Right forelimb (tissue), 1 donor: ENCODE measurements at places on chromosomes 11 and 22.
A peak's percentile ranks its signal among the peaks of the same experiment; 100 is the strongest.

GRCh38 chr11:69010964-69011623, 2.0 kb downstream of the MRGPRF start:
- DNase-seq: peak; percentile 83

- no peak for DNase-seq
Observed at GRCh38 chr11:13373216-13373615, 89.8 kb downstream of the BTBD10 start.

DNA sequence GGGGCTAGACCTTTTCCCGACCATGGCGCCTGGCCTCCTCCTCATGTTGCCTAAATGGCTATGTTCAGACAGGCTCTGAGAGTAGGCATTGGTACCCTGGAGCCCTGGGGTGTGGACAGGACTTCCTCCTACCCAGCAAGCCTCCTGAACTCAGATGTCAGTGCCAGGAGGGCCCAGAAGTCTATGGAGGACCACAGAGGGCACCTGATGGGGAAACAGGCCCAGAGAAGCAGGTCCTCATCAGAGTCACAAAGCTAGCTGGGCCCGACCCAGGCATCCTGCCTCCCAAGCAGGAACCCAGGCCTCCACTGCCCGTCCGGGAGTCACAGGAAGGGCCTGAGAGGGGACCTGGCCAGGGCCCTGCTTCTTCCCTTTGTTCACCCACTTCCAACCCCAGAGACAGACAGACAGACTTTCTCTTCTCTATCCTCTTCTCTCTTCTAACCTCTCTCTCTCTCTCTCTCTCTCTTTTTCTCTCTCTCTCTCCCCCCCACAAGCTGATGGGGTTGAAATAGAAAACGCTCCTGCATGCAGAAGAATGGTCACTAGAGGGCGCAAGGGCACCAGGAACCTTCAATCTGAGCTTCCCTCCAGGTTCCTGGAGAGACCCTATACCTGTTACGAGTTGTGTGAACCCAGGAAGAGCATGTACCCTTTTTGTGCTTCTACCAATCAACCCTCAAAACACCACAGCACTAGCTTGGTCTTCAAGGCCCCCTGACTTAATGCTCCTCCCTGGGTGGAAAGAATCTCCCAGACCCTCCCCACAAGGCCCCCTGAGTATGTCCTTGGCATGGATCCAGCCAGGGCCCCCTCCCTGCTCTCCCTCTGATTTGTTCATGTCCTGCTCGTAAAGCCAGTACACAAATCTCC, 27.1 kb downstream of the ARAP1 start:
- peak; percentile 85 for DNase-seq

- DNase-seq: no peak
Observed at GRCh38 chr22:30640361-30640760, 4.8 kb downstream of the SLC35E4 start.

GRCh38 chr22:37007651-37008050, 11.6 kb downstream of the TST start:
- peak; percentile 36 for DNase-seq

DNA sequence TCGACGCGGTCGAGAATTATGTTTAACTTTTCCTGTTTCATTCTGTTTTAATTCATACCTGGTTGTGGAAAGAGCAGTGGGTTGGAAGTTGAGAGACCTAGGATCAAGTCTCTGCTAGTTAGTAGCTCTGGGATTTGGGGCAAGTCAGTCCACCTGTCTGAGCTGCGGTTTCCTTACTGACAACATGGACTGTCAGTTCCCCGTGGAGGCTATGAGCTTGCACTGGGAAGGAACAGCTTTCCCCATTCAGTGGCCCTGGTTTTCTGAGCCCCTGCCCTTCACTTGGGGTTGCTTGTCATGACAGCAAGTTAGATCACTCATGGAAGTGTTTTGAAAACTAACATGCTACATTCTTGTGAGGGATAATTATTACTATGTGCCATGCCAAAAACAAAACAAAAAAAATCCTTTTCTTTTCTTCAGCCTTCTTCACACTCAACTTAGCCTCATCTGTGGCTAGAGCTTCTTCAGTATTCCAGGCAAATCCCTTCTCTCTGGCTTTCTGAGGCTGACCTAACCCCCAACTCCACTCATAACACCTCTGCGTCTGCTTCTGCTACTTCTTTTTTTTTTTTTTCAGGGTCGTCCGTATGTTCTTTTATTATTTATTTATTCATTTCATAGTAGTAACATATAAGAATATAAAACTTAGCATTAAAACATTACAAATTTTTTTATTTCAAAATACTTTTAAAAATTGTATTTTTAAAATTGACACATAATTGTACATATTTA, 43.0 kb upstream of the ZBED5 start:
- DNase-seq: no peak

GRCh38 chr11:27807596-27807995, 107.3 kb upstream of the BDNF start:
- no peak for DNase-seq

DNA sequence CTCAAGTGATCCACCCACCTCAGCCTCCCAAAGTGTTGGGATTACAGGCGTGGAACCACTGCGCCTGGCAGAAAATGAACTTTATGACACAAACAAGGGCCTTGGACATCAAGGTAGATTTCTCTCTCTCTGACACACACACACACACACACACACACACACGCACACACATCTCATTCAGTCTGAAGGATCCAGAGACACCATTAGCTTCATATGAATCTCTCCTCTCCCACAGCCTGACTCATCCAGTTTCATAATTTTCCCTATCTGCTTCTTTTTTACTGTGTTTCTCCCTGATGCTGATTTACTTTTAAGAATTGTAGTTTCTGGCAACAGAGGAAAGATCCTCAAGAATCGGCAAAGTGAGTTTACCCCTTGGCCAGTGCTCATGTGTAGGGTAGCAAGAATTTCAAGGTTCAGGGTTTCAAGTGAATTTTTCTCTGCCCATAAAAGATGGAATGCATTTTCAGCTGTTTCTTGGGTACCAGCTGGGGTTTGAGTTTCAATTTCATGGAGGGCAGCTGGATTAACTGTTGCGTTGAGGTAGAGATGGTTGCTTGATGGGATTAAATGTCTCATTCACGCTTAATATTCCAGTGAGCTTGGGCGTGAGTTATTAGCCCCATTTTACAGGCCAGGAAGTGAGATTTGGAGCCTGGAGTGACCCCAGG, 3.5 kb downstream of the MYO18B start:
- no peak for DNase-seq

GRCh38 chr11:44096360-44097185, 1.1 kb downstream of the EXT2 start:
- no peak for DNase-seq

DNA sequence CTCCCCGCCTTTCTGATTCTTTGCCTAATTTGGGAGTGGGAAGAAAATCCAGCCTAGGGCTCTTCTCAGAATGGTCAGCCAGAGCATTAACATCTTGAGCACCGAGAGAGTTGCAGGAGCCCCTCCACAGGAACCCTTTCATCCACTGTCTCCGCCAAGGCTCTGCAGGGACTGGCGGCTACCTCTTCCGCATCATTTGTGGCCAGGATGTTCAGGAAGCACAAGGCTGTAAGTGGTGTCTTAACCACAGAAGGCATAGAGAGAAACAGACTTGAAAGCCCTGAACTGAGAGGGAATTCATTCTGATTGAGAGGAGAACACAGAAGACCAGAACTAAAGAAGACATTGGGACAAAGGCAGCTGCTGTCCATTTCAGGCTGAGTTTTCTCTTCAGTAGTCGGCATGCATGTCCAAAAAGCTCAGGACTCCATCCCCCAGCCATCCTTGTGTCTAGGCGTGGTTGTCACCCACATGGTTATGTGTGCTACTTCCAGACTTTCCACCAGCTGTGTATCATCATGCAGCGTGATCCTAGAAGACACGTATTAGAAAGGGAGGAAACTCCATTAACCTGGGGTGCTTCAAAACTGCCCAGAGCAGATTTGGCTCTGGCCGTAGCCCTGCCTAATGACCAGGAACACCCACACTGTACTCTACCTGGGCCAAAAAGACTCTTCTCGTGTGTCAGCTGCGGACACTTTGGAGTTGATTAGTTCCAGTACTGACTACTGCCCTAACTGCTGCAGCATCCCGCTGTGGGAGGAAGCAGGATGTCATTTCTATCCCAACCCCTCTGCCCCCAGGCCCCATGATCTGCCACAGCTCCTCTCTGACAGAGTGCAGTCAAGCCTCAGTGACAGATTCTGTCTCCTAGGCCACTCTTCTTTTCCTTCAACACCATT, 725.1 kb downstream of the NTM start:
- DNase-seq: no peak

GRCh38 chr11:45144126-45145082, 2.0 kb upstream of the PRDM11 start:
- DNase-seq: peak; percentile 19

DNA sequence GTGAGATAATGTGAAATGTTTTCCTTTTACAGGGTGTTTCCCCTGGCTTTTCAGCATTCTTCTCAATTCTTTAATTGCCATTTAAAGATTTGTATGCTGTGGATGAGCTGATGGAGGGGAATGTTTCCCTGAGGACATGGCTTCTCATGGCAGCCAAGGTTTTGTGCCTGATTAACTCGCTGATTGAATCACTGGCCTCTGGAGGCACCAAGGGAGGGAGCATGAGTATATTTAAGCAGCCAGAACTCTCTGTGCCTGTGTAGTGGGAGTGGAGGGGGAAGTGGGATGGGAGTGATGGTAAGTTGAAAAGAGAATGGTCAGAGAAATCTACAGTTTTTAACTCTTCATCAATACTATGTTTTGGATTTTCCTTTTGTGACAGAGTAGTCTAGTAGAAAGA, 88.7 kb downstream of the STIM1 start:
- DNase-seq: no peak

GRCh38 chr11:126280595-126280994, 2.3 kb upstream of the TIRAP start:
- no peak for DNase-seq

- no peak for DNase-seq
Observed at GRCh38 chr22:19665784-19666672, 48.3 kb upstream of the SEPTIN5 start.

DNA sequence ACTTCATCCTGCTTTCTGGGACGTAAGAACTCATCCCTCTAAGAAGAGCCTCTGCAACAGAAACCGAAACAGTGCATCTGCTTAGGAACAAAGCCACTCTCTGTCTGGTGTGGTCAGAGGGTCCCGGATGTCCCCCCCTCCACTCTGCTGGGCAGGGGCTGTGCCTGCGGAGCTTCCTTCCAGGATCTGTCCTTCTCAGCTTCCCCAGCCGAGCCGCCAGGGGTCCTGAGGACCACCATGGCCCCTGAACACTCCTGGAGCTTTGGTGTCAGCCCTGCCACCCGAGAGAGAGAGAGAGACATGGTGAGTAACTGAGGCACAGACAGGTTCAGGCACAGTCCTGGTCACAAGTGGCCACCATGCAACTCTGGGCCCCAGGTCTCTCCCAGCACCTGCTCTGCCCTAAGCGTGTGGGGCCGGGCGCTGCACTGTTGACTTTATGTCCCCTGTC, 24.4 kb upstream of the MGAT3 start:
- no peak for DNase-seq
